ENCODE measurements at places on chromosomes 1 and 21.

- DNase-seq: no peak
These were observed 21.7 kb downstream of the ASTN1 start for GRCh38 chr1:177142791-177143271.

- no peak for DNase-seq
These were observed 15.0 kb downstream of the NES start for GRCh38 chr1:156662005-156662799.

- no peak for DNase-seq
These were observed 77.6 kb downstream of the SPATA46 start for GRCh38 chr1:162299018-162299417.

- no peak for DNase-seq
These were observed 63.2 kb downstream of the IER5 start for GRCh38 chr1:181151378-181152326.

DNA sequence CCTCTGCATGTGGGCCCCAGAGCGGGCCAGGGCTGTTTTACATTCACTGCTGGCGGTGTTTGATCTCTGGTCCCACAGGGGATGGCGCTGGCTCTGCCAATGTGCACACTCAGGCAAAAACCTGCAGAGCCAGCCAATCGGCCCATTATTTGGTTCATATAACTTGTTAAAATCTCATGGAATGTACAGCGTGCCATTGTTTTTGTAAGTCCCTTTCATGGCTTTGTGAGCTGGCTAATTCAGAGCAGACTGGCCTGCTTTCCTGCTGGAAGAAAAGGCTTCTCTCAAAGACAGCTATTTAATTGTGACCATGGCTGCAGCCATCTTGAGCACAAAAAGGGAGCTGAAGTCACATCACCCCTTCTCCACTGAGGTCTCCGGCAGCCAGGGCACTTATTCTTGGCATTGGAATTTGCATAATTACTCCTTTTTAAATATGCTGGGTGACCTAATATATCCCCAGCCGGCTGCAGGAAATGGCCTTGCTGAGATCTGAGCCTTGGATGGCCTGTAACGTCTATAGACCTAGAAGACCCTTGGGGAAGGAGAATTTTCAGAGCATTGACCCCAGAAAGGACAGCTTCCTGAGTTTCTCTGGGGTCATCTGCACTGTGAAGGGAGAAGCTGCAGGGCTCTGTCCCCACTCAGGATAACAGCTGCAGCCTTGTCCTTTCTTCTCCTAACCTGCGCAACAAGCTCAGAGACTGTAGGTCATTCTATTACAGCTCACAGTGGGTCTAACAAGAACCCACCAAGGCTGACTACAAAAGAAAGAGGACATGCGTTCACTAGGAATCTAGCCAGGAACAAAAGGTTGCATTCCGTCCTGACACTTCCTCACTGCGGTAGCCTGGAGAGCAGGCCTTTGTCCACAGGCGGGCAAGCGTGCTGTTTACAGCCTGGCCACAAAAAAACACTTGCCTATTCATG lies 45.8 kb downstream of the BCAR3 start:
- DNase-seq: no peak

DNA sequence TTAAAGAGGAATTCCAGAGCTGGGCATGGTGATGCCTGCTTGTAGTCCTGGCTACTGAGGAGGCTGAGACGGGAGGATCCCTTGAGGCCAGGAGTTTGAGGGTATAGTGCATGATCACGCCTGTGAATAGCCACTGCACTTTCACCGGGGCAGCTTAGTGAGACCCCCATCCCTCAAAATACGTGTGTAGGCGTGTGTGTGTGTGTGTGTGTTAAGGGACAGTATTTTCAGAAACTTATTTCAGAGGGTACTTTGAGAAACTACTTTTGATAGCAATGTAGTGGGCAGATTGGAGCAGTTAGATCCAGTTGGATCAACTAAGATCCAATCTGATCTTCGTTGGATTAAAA lies 62.2 kb downstream of the LRRC8D start:
- no peak for DNase-seq

DNA sequence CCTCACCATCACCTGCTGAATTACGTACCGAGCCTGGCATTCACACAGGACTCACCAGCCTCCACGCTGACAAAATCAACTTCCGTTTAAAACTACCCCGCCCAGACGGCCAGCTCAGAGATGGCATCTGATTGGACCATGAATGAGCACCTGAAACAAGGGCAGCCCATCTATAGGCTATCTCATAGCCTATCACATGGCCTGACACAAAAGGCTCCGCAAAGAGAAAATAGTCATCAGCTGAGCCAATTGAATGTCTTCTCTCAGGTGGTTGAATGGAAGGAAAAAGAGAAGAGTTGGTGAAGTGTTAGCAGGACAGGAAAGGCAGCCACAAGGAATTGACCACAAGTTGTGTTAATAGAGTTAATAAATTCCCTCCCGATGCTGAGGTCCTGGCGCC lies 50.6 kb upstream of the ZC3H12A start:
- DNase-seq: no peak

- DNase-seq: no peak
These were observed 113.9 kb downstream of the CAPN8 start for GRCh38 chr1:223551610-223552009.

- DNase-seq: no peak
These were observed 110.7 kb downstream of the VPS13D start for GRCh38 chr1:12340544-12340930.

- DNase-seq: no peak
These were observed 1.2 kb downstream of the SARS1 start for GRCh38 chr1:109214695-109215623.

- no peak for DNase-seq
These were observed 15.4 kb upstream of the TOR3A start for GRCh38 chr1:179066471-179066870.

GRCh38 chr1:237931581-237931980 lies 40.9 kb upstream of the ZP4 start:
- DNase-seq: no peak

GRCh38 chr1:207054491-207054890 lies 1.4 kb downstream of the PFKFB2 start:
- no peak for DNase-seq

DNA sequence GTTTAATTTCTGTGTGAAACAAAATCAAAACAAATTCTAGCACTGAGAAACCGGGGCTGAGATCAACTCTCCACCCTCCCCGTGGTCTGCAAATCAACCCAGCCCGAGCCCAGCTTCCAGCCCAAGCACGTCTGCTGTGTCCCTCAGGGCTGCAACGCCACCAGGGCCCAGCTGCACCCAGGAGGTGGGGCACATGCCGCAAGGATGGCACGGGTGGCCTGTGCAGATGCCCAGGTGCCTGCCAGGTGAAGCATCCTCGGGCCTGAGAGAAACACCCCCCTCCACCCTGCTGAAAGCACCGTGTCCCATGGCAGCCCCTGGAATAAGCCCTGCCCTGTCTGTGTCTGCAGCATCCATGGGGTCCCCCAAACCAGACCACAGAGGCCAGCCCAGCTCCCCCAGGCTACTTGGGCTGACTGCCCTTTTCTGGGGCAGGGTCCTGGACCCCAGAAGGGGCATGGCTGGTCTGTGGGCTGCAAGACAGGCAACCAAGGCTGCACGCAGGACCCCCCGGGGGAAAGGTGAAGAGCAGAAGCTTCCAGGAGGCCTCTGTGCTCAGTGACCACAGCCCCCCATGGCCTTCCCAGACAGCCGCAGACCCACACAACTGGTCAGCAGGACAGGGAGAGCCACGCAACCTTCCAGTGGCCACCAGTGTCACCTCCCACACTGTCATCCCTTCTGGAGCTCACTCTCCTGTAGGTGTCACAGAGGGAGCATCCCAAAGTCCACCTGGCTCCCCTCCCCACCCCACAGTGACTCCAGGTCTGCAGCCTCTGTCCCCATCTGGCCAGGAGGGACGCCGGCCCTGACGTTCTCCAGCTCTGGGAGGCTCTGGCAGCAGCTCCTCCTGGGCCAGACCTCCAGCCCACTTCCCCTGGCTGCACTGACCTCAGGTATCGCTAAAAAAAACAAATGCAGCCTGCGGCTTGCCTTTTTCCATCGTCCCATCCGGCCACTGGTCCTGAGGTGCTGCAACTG lies 7.7 kb downstream of the WNT9A start:
- no peak for DNase-seq

GRCh38 chr1:54803761-54804470 lies 2.8 kb upstream of the TTC22 start:
- DNase-seq: no peak

GRCh38 chr1:114558544-114558943 lies 22.9 kb downstream of the BCAS2 start:
- DNase-seq: no peak

- no peak for DNase-seq
These were observed 64.6 kb upstream of the DIP2A start for GRCh38 chr21:46393941-46394594.

- no peak for DNase-seq
These were observed 138.2 kb downstream of the ZNF326 start for GRCh38 chr1:90133133-90133532.

GRCh38 chr1:24329797-24330543 lies 10.8 kb downstream of the GRHL3 start:
- DNase-seq: no peak

DNA sequence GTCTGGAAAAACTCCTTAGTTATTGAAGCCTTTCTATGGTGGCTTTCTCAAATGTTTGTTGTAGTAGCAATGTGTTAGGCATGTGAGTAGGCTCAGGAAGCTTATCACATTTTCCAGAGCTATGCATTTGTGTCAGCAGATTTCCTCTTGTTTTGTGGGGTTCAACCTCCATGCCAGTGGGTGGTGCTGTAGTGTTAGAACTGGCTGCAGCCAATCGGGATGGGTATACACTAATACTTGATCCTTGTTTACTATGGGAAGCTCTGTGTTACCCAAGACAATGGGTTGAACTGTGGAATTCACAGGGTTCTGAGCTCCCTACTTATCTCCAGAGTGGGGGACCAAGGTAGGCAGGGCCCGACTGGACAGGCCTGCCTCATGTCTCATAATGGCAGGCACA lies 348.5 kb upstream of the ADAMTS5 start:
- DNase-seq: no peak

- DNase-seq: peak; percentile 85
These were observed at the start of gene CYB561D1 for GRCh38 chr1:109493805-109494539. Gene CYB561D1 (plus strand): TSS chr1:109494094. CDS start chr1:109494140, 46 bp downstream.

GRCh38 chr1:245285168-245285567 lies 130.4 kb downstream of the KIF26B start:
- no peak for DNase-seq

GRCh38 chr1:208118841-208119606 lies 125.2 kb downstream of the PLXNA2 start:
- DNase-seq: no peak

DNA sequence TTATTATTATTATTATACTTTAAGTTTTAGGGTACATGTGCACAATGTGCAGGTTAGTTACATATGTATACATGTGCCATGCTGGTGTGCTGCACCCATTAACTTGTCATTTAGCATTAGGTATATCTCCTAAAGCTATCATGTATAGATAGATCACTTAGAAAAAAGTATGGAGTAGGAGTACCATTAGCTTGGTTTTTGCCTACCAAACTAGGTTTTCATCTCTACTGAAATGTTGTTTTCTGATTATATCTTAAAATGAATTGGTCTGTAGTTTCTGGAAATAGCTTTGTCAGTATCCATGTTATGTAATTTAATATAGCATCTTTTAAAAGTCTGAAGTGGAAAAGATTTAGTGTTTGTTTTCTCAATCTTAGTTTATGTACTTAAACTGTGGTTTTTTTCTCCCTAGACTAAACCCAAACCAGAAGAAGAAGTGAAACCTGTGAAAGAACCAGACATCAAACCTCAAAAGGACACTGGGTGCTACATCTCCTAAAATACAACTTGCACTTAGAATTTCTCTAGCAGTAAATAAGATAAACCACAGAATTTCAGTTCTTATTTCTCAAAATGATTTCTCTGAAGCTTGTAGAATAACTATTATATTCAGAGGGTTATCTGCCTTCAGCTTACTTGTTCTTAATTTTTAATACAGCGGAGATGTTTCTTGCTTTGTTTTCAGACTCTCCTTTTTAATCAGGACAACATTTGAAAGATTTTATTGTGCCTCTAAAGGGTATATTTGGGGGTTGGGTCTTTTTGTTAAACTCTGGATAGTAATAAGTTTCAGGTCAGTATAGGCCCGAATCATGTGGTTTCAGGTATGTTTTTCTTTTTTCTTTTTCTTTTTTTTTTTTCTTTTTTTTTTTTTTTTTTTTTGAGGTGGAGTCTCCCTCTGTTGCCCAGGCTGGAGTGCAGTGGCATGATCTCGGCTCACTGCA lies 4.5 kb upstream of the FAM177B start:
- no peak for DNase-seq

- DNase-seq: no peak
These were observed 232.1 kb downstream of the LMO4 start for GRCh38 chr1:87560601-87561360.

GRCh38 chr1:27650171-27650538 lies 15.2 kb upstream of the FGR start:
- no peak for DNase-seq

- DNase-seq: no peak
These were observed 251.3 kb downstream of the PCP4 start for GRCh38 chr21:40118527-40118926.

DNA sequence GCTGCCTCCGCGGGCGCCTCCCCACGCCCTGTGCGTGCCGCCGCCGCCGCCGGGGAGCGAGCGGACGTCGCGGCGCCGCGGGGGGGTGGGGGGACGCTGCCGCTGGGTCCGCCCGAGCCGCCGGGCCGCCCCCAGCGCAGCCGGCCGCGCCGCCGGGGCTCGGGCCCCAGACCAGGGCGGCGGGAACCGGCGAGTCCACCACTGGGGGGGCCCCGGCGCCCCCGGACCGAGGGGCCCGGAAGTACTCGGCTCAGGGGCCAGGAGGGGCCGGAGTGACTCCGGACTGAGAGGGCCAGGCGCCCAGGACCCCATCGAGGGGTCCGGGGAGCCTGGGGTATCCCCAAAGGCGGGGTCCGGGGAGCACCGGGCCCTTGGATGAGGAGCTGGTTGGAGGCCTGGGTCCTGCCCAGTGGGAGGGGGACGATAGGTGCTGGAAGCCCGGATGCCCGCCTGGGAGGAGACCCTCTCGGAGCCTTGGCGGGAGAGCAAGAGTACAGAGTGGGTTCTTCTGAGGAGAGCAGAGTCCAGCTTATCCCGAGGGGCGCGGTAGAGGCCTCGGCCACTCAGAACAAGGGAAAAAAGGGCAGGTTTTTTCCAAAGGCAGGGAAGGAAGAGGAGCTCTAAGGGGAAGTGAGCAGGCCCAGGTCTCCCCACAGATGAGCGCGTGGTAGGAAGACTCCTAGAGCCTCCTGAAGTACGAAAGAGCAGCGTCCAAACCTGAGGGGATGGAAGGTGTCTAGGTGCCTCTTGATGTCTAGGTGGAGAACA lies 556 bp downstream of the GMEB1 start:
- peak; percentile 26 for DNase-seq

GRCh38 chr1:63883494-63884235 lies 109.8 kb downstream of the ROR1 start:
- DNase-seq: no peak

DNA sequence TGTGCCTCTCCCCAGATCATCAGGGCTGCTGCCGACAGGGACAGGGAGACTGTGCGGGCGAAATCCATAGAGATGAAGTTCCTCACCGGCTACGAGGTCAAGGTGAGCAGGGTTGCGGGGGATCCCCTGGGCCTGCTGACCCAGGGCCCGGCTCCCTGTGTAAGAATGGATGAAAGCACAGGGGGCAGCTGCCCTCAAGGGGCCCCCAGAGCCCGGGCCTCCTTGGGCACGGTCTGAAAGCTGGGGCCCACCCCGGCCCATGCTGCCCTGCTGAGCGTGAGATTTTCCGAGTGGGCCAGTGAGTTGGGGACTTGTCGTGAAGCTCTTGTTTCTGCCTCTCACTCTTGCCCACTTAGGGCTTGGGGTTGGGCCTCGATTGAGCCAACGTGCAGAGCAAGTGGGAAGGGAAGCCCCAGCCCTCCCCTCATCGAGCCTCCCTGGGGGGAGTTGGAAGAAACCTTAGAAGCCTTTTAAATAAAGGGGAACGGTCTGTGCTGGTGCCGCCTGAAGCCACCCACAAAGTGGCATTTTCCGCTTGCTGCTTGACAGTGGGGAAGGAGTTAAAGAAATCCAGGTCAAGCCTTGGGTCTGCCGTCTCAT lies 45.2 kb downstream of the COQ8A start:
- DNase-seq: no peak
